ENCODE measurements at places on chromosomes 4 and X. TPM values are rescaled to one million over a fixed set of nuclear protein-coding genes. Genes with fewer than 3 reads are reported as not detected.

Gene MAGEA9B
- total RNA-seq: not detected

Gene SLC25A31
- not detected for total RNA-seq

Gene CFAP47
- not detected for total RNA-seq

Gene KIF4A
- total RNA-seq: 0.22 TPM

Gene TNIP3
- not detected for total RNA-seq

Gene GUCY1A1
- total RNA-seq: 0.25 TPM

Gene STARD8
- 0.54 TPM for total RNA-seq

Gene GAGE12F
- not detected for total RNA-seq

Gene FUNDC1
- total RNA-seq: 6.4 TPM

Gene DMRTC1B
- total RNA-seq: 2.4 TPM

Gene CYLC1
- total RNA-seq: not detected

Gene C4orf50
- total RNA-seq: 0.02 TPM

Gene GAGE12G
- total RNA-seq: not detected

Gene MSMO1
- 34.6 TPM for total RNA-seq

DNA sequence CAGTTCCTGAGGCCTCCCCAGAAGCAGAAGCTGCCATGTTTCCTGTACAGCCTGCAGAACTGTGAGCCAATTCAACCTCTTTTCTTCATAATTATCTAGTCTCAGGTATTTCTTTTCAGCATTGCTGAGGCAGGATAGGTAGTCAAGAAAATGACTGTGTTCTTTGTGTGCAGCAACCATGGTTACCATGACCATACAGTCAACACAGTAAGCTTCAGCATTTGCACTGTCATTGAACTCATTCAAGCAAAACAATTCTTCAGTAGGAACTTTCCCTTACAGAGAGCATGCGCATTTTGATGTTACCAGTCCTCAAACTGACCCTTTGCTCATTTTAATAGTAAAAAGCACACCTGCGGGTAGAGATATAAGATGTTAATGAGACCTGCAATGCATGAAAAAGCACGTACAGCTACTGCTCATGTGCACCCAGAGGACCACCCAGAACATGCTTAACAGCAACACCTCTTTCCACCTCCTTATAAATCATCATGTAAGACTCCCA is 180.8 kb downstream of the PRKX start:
- H3K4me1 ChIP-seq: no peaks in the 10 kb centered on the region
- H3K27ac ChIP-seq: no peak overlapping the region
- H3K36me3 ChIP-seq: no peaks in the 10 kb centered on the region
- no peaks in the 10 kb centered on the region for H3K27me3 ChIP-seq

DNA sequence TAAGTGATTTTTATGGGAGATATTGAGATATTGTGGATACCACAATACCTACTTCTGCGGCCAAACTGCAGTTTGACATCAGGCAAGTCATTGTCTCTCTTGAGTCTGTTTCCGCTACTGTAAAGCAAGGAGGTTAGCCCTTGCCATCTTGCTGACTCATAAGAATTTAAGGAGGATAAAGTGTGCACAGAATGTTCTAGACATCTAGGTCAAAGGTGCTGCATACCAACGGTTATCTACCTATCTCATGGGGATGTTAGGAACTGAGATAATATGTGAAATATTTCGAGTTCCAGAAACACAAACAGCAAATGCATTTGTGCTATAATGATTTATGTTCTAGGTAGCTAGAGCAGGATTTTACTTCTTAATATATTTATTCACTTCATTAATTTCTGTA is 211.5 kb upstream of the NR3C2 start:
- H3K4me1 ChIP-seq: no peaks in the 10 kb centered on the region
- no peaks in the 10 kb centered on the region for H3K27me3 ChIP-seq
- no peak overlapping the region for H3K4me3 ChIP-seq
- no peaks in the 10 kb centered on the region for H3K36me3 ChIP-seq

DNA sequence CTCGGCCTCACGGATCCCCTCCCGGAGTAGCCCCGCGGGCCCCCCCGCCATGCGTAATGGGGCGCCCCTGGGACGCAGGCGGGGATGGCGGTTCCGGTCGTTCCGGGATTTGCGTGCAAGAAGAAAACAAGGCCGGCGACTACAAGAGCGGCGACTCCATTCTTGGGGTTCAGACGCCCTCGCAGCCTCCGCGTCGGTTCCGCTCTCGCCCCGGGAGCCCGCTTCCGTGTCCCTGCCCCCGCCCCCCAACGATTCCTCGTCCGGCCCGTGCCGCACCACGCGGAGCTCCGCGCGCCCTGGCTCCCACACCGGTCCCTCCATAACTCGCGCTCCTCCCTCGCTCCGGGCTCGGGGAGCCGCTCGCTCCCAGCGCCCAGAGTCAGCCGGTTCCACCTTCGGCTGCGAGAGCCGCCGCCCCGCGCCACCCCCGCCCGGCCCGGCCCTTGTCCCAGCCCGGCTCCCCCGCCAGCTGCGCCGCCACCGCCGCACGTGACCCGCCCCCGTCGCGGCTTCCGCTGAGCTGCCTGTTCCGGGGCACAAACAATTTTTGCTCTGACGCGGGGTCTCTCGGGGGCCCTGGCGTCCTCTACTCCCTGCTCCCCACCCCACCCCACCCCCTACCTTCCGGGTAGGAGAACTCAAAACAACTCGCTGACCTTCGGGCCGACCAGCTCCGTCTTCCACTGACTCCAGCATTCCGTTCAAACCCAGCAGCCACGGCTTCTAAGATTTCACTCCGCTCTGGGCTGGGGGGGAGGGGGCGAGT is 78.8 kb upstream of the BCOR start:
- no peaks in the 10 kb centered on the region for H3K36me3 ChIP-seq
- peaks cover 43% of the 10 kb centered on the region for H3K4me1 ChIP-seq
- no peaks in the 10 kb centered on the region for H3K27me3 ChIP-seq

DNA sequence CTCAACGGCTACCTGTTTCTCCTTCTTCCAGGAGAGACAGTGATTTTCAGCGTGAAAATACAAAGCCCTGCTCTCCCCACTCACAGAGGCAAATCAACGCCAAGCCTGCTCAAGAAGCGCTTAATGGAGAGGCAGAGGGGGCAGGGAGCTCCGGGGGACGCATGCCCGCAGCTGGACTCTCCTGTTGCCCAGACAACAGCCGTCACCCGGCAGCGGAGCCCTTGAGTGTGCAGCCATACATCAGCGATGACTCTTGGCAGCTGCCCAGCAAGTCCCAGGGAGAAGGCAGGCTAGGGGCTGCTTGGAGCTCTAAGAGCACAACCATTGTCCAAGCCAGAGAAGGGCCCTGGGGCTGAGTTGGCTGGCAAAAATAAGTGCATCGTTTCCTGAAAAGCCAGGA is 71.0 kb upstream of the AFAP1 start:
- no peak overlapping the region for H3K4me3 ChIP-seq
- no peaks in the 10 kb centered on the region for H3K27me3 ChIP-seq
- no peak for DNase-seq
- no peak overlapping the region for H3K27ac ChIP-seq

DNA sequence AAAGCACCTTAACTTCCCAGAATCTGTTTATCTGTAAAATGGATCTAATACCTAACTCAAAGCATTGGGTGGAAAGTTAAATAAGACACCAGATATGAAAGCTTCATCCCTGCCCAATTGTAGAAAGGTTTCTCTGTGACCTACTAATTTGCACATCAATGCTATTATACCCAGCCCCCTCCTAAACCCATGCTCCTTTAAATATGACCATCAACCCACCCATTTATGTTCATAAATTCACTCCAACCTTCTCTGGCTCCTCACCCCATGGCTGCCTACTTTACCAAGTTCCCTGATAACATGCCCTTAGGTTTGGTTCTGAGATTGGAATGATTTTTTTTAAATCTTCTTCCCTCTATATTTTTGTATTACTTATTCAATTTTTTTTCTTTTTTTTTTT is 1.9 kb downstream of the LYAR start:
- no peaks in the 10 kb centered on the region for H3K36me3 ChIP-seq
- H3K4me1 ChIP-seq: peaks cover 22% of the 10 kb centered on the region
- no peaks in the 10 kb centered on the region for H3K27me3 ChIP-seq
- no peak overlapping the region for H3K4me3 ChIP-seq
- no peak overlapping the region for H3K27ac ChIP-seq

DNA sequence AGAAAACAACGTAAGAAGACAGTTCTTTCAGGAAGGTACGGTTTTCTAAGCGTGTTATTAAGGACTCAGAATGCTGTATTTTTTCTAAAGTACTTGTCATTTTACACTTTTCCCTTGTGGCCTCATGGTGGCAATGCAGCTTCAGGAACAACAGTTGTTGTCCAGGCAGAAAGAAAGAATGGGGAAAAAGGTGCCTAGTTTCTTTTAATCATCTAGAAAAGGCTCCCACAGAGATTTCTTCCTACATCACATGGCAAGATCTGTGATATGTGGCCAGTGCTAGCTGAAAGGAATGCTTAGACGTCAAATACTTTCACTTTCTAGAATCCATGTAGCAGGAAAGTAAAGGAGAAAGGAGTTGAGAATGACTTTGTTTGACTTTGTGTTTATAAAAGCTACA is 49.0 kb upstream of the TRAM1L1 start:
- H3K4me1 ChIP-seq: no peaks in the 10 kb centered on the region
- DNase-seq: no peak
- no peaks in the 10 kb centered on the region for H3K27me3 ChIP-seq
- no peak overlapping the region for H3K4me3 ChIP-seq

- peak overlapping the region; percentile 93 for H3K27ac ChIP-seq
- peaks cover 57% of the 10 kb centered on the region for H3K4me1 ChIP-seq
- no peaks in the 10 kb centered on the region for H3K27me3 ChIP-seq
- peak; percentile 95 for DNase-seq
Measured at GRCh38 chrX:1502241-1502640, 34.7 kb downstream of the P2RY8 start.

DNA sequence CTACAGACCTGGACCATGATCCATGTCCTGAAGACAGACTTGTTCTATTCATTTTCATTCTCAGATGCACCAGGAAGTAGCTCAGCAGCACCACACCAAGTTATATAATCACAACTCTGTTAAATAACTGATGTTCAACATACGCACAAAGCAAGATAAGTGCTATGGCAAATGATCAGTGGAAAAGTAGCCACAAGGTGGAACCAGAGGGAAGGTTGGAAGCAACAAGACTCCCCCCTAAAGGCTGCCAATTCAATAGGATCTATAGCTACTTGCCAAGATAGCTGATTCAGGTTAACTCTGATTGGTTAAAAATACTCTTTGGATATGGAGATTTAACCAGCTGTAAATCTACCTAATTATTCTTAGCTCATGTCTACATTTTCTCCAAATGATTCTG is 23.7 kb upstream of the FAM47B start:
- no peaks in the 10 kb centered on the region for H3K27me3 ChIP-seq
- no peaks in the 10 kb centered on the region for H3K4me1 ChIP-seq
- no peak overlapping the region for H3K27ac ChIP-seq
- no peak for DNase-seq
- no peak overlapping the region for H3K4me3 ChIP-seq
- H3K36me3 ChIP-seq: no peaks in the 10 kb centered on the region

- H3K4me3 ChIP-seq: no peak overlapping the region
- H3K27ac ChIP-seq: no peak overlapping the region
- H3K36me3 ChIP-seq: no peaks in the 10 kb centered on the region
- DNase-seq: no peak
Measured at GRCh38 chr4:112550728-112551127, 34.7 kb upstream of the NEUROG2 start.

DNA sequence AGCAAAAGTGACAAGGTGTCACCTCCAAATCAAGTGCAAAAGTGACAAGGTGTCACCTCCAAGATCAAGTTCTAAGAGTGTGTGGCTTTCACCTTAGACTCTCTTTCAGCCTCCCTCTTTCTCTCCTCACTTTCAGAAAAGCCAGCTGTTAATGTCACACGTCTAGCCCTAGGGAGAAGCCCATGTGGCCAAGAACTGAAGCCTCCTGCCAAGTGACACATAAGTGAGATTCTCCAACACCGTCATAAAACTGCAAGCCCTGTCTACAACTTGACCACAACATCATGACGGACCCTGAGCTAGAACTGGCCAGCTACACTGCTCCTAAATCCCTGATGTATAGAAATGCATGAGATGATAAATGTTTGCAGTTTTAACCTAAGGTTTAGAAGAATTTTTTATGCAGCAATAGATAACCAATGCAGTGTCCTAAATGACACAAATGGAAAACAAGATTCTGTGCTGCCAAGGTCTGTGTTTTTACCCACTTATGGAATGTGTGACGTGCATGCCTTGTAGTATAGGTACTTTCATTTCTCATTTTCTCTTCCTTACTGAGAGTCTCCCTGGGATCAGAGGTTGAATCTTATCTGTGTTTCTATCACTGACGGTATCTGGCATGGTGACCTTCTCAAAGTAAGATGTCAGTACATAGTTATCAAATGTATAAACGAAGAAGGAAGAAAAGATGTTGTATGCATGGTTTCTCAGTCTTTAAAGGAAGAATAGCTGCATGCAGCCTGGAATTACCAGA is 25.0 kb downstream of the NLGN4X start:
- no peak overlapping the region for H3K4me3 ChIP-seq
- no peak for DNase-seq
- H3K36me3 ChIP-seq: no peaks in the 10 kb centered on the region

- H3K27me3 ChIP-seq: no peaks in the 10 kb centered on the region
- no peak overlapping the region for H3K4me3 ChIP-seq
- H3K27ac ChIP-seq: no peak overlapping the region
- no peaks in the 10 kb centered on the region for H3K36me3 ChIP-seq
- peaks cover 30% of the 10 kb centered on the region for H3K4me1 ChIP-seq
- DNase-seq: no peak
Measured at GRCh38 chr4:11402192-11402591, 26.5 kb downstream of the HS3ST1 start.

GRCh38 chrX:7852166-7852565 is 9.2 kb downstream of the VCX start:
- H3K27me3 ChIP-seq: no peaks in the 10 kb centered on the region
- no peaks in the 10 kb centered on the region for H3K36me3 ChIP-seq
- no peaks in the 10 kb centered on the region for H3K4me1 ChIP-seq
- no peak overlapping the region for H3K4me3 ChIP-seq

GRCh38 chr4:16031546-16032395 is 52.1 kb downstream of the PROM1 start:
- no peaks in the 10 kb centered on the region for H3K36me3 ChIP-seq
- no peak for DNase-seq

DNA sequence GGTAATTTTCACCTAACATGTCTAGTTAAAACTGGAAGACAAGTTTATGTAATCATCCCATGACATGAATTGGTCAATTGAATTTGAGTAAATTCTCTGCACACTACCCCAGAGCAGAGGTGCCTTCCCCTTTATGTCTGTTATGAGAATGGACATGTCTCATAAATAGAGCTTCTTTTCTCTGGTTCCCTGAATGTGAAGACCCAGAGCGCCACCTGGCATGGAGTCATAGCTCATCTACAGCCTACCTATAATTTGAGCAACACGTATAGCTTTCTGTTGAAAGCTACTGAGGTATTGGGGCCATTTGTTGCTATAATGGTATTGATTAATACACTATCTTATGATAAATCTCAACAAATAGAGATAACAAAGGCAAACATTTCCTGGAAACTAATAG is 626.5 kb upstream of the GALNTL6 start:
- DNase-seq: no peak
- H3K4me1 ChIP-seq: no peaks in the 10 kb centered on the region
- H3K36me3 ChIP-seq: no peaks in the 10 kb centered on the region
- no peak overlapping the region for H3K4me3 ChIP-seq

- H3K4me3 ChIP-seq: no peak overlapping the region
- no peaks in the 10 kb centered on the region for H3K27me3 ChIP-seq
- no peaks in the 10 kb centered on the region for H3K4me1 ChIP-seq
- H3K27ac ChIP-seq: no peak overlapping the region
- DNase-seq: no peak
Measured at GRCh38 chrX:133435544-133436124, 20.3 kb upstream of the GPC4 start.

GRCh38 chr4:48546336-48546735 is 56.3 kb downstream of the ZAR1 start:
- H3K4me1 ChIP-seq: no peaks in the 10 kb centered on the region
- peaks cover 77% of the 10 kb centered on the region for H3K36me3 ChIP-seq
- H3K4me3 ChIP-seq: no peak overlapping the region
- H3K27ac ChIP-seq: no peak overlapping the region
- no peaks in the 10 kb centered on the region for H3K27me3 ChIP-seq

- no peak overlapping the region for H3K27ac ChIP-seq
- H3K4me1 ChIP-seq: no peaks in the 10 kb centered on the region
- H3K36me3 ChIP-seq: no peaks in the 10 kb centered on the region
- DNase-seq: no peak
Measured at GRCh38 chr4:189786447-189786846, 154.2 kb upstream of the FRG1 start.
